ENCODE measurements at places on chromosomes 2 and 18. TPM values are rescaled to one million over a fixed set of nuclear protein-coding genes. Genes with fewer than 3 reads are reported as not detected.
A peak's percentile ranks its signal among the peaks of the same experiment; 100 is the strongest.

- no peaks in the 10 kb centered on the region for H3K27me3 ChIP-seq
- no peaks in the 10 kb centered on the region for H3K36me3 ChIP-seq
- H3K27ac ChIP-seq, result no peak overlapping the region
Measured at GRCh38 chr2:236380051-236380612, 115.9 kb upstream of the ASB18 start.

GRCh38 chr2:588074-588645 is 89.0 kb downstream of the TMEM18 start:
- no peak overlapping the region for H3K27ac ChIP-seq
- H3K36me3 ChIP-seq, result no peaks in the 10 kb centered on the region
- H3K27me3 ChIP-seq, result no peaks in the 10 kb centered on the region
- peaks cover 20% of the 10 kb centered on the region for H3K4me1 ChIP-seq

DNA sequence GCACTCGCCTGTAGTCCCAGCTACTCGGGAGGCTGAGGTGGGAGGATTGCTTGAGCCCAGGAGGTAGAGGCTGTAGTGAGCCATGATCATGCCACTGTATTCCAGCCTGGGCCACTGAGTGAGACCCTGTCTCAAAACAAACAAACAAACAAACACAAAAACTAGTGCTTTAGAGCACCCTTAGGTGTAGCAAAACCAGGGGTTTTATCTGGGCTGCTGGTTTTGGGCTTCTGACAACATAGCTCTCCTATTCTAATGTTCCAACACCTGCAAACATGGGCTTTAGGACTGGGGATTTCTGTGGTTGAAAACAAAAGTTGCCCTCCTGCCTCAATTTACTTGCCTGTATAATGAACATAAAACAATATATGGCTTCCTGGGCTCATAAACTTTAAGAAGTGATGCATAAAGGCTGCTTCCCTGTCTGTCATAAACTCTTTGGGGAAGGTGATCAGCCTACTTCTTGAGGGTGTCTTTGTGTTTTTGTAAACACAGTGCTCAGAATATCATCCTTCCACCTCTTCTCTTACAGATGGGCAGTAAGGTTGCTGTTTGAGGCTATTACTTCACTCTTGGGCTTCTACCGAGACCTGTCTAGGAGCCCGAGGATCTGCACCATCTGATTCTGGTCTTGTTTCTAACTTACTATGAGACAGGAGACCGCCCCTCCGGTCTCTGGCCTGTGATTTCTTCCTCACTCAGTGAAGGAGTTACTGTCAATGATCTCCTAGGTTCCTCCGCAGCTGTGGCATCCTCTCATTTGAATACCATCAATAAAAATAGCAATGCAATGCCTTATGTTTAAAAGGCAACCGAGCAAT is 246.5 kb downstream of the MYCN start:
- H3K27me3 ChIP-seq, result no peaks in the 10 kb centered on the region
- peaks cover 11% of the 10 kb centered on the region for H3K4me1 ChIP-seq
- no peak for DNase-seq
- H3K27ac ChIP-seq, result peak overlapping the region; percentile 71
- H3K36me3 ChIP-seq, result no peaks in the 10 kb centered on the region

GRCh38 chr18:1559563-1559962 is 654.9 kb downstream of the ADCYAP1 start:
- no peak overlapping the region for H3K4me3 ChIP-seq
- H3K36me3 ChIP-seq, result no peaks in the 10 kb centered on the region
- H3K27me3 ChIP-seq, result no peaks in the 10 kb centered on the region
- H3K27ac ChIP-seq, result no peak overlapping the region
- DNase-seq, result no peak

GRCh38 chr18:77133051-77133834 is 660 bp upstream of the MBP start:
- peak overlapping the region; percentile 78 for H3K4me3 ChIP-seq
- peaks cover 19% of the 10 kb centered on the region for H3K4me1 ChIP-seq
- peak; percentile 74 for DNase-seq
- H3K27me3 ChIP-seq, result no peaks in the 10 kb centered on the region
- peak overlapping the region; percentile 98 for H3K27ac ChIP-seq
- no peaks in the 10 kb centered on the region for H3K36me3 ChIP-seq

GRCh38 chr2:205728366-205728765 is 46.1 kb downstream of the NRP2 start:
- no peaks in the 10 kb centered on the region for H3K27me3 ChIP-seq
- DNase-seq, result no peak
- H3K36me3 ChIP-seq, result peaks cover 51% of the 10 kb centered on the region
- H3K4me3 ChIP-seq, result no peak overlapping the region
- H3K4me1 ChIP-seq, result peaks cover 14% of the 10 kb centered on the region

GRCh38 chr2:62055724-62056336 is 140.1 kb upstream of the B3GNT2 start:
- H3K4me1 ChIP-seq, result no peaks in the 10 kb centered on the region
- DNase-seq, result no peak
- H3K36me3 ChIP-seq, result no peaks in the 10 kb centered on the region

DNA sequence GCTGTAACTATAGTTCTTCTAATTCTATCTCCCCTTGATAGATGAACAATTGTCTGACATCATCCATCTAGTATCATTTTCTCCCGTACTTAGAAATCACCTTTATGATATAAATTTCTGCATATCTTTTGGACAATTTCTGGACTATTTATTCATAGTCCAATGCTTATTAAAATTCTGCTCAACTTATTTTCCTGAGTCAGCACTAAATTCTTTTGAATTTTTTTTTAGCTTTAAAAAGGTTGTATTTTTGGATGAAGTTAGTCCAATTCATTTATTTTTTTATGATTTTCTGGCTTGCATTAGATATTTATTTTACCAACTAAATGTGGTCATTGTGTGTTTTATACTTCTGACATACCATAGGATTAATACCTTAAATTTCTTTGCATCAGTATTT is 538.5 kb upstream of the DCC start:
- DNase-seq, result no peak
- no peaks in the 10 kb centered on the region for H3K4me1 ChIP-seq
- no peaks in the 10 kb centered on the region for H3K27me3 ChIP-seq

DNA sequence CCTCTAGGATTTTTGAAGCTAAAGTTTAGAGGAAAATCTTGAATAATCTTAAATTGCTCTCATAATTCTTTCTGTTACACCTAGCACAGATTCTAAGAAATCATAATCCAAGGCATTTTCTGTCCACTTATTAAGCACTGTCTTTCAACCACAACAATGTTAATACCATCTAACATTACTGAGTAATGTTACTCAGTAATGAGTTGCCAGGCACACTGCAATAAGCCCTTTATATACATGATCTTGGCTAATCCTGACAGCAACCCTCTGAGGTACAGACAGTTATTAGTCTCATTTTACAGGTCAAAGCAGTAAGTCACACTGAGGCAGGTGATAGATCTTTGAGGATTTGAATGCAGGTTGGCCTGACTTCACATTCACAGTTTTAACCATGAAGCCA is 291.9 kb downstream of the ALK start:
- H3K27me3 ChIP-seq, result no peaks in the 10 kb centered on the region
- H3K27ac ChIP-seq, result no peak overlapping the region
- no peaks in the 10 kb centered on the region for H3K36me3 ChIP-seq
- no peak for DNase-seq
- H3K4me3 ChIP-seq, result no peak overlapping the region

The CNNM3 gene
- total RNA-seq, result 13.2 TPM

The CDH7 gene
- total RNA-seq, result not detected

The DSG4 gene
- total RNA-seq, result not detected

The LRRC30 gene
- not detected for total RNA-seq

The CCDC74A gene
- total RNA-seq, result 5.3 TPM
